Activated naive CD8-positive, alpha-beta T cell treated with anti-CD3 and anti-CD28 coated beads, Interleukin-2, amount 50 U/mL, for 24 hours (primary cell): ENCODE measurements at places on chromosomes 12 and 14.

- no peak for DNase-seq
Observed at GRCh38 chr12:112170971-112171596, 45.7 kb downstream of the TRAFD1 start.

DNA sequence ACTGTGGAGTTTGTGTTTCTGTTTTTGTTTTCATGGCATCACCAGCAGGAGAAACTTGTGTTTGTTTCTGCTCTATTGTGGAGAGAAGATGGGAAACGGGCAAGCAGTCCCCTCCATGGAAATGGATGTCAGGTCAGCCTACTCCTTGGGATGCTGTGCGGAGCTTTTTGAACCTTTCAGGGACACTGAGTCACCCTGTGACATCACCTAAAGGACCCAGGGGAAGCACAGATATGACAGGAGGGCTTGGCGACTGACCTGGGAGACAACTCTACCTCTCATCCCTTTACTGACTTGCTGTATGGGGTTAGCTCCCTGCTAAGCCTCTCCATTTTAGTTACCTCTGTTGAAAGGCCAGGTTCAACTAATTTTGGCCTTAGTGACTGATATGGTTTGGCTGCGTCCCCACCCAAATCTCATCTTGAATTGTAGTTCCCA lies 706.9 kb upstream of the TMEM132C start:
- no peak for DNase-seq

DNA sequence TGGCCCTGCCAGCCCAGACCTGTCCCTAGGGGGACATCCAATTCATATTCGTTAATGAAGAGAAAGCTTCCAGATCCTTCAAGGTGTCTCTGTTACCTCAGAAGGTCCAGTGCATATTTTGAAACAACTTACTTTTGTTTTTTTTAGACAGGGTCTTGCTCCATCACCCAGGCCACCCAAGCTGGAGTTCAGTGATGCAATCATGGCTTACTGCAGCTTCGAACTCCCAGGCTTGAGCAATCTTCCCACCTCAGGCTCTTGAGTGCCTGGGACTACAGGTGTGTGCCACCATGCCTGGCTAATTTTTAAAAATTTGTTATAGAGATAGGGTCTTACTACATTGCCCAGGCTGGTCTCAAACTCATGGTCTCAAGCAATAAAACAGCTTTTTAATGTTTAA lies 48.4 kb downstream of the B4GALNT3 start:
- no peak for DNase-seq

DNA sequence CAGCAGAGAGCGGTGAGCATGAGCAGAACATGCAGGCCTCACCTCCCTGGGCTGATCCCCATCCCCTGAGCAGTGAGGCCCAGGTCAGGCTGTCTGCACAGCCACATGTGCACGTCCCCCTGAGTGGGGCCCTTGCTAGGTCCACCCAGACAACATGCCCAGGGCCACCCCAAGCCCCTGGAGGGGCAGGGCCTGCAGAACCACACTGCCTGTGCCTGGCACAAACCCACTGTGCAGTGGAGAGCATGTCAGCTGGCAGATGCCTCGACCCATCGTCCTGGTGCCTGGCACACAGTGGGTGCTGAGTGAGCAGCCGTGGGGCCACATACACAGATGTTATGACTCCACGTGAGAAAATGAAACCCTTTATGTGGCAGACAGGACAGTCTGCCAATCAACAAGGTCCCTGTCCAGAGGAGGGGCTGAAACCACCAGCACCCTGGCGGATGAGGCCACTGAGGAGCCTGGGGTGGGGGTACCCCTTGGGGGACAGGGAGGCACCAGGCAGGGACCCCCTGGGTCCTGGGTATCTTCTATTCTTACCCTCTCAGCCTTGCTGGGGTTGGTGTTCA lies 8.3 kb downstream of the ANHX start:
- DNase-seq = no peak

- DNase-seq = no peak
Observed at GRCh38 chr14:104250175-104250574, 111.8 kb downstream of the KIF26A start.

DNA sequence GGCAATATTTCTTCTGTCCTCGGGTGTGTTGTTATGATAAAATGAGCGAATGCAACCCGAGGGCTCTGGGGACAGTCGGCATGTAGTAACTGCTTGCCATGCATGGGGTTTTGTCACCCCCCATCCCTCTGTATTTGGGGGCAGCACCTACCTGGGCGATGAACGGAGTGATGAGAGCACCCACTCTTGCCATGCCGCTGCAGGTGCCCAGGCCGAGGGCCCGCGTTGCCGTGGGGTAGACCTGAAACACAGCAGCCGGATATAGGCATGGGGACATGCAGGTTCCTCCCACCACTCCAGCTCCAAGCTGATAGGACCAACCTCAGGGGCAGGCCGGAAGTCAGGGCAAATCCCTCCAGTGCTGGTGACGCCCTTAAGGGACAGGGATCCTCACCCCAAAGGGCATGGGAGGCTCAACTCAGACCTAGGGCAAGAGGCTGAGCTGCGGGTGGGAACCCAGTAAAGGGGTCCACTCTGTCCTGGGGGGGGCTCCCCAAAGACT lies 35.8 kb downstream of the DAO start:
- DNase-seq = no peak

GRCh38 chr12:34526946-34527345 lies 504.6 kb downstream of the ALG10 start:
- no peak for DNase-seq

- no peak for DNase-seq
Observed at GRCh38 chr12:132356691-132357622, 27.6 kb upstream of the GALNT9 start.

DNA sequence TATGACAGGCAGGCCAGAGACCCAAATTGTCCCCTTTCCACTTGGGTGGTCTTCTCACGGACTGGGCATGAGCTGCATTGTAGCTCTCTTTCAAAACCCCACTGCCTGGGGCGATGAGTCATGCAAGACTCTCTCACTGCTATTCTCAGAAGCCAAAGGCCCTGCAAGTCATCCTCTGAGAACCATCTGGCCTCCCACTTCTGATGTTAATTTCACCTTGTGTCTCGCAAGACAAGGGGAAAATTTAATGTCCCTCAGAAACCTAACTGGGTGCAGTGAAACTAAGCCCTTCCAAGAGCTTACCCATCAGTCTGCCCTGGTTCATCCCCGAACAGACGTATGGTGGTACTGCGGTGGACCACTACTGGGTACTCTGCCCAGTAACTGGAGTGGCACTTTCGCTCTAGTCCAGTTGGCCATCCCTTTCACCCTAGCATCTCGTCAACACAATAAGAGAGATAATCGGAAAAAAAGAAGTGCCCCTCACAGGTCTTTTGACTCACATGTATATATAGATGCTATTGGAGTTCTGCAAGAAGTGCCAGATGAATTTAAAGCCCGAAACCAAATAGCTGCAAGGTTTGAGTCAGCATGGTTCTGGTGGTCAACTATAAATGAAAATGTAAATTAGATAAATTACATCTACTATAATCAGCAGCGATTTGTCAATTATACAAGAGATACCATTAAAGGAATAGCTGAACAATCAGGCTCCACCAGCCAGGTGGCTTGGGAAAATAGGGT lies 31.3 kb upstream of the LALBA start:
- DNase-seq = no peak

DNA sequence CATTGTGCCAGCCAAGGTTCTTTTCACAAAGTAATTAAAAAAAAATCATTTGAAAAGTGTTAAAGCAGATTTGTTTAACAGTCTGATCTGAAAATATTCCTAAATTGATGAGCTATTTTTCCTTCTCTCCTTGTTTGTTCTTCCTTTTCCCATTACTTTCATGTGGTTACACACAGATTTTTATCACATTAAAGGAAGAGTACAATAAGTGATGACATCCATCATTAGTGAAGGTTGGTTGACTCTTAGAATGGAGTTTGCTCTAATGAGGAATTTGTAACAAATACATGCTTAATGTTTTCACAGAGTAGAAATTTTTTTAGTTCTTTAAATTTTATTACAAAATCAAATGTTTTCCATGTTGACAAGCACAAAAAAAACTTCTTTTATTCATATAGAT lies 18.9 kb upstream of the TOMM20L start:
- no peak for DNase-seq

DNA sequence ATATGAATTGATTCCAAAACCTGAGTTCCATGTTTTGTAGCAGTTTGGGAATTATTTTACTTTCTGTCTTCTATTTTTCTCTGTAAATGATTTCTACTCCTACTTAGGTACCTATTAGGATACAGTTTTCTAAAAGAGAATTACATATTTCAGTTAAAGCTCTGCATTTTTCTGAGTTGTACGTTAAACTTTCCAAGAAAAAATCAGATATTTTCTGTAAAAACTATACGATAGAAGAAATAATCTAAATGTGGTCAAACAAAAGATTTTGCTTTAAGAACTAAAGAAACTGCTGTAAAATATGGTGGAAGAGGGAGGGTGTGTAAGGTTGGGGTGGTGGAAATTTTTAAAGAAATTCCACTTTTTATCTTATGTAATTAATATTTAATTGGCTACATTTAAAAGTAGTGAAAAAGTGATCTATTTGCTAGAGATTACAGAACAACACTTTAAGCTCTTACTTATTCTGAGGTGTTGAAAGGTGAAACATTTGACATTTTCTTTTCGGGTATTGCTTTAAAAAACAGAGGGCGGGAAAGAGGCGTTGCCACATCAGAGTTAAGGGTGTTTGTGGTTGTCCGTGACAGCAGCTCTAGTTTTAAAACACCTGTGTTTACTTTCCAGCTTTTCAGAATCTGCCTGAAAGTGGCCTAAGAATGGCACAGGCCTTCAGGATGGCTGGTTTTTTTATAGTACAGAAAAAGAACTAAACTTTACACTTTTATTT lies 187.3 kb downstream of the MIPOL1 start:
- DNase-seq = no peak

DNA sequence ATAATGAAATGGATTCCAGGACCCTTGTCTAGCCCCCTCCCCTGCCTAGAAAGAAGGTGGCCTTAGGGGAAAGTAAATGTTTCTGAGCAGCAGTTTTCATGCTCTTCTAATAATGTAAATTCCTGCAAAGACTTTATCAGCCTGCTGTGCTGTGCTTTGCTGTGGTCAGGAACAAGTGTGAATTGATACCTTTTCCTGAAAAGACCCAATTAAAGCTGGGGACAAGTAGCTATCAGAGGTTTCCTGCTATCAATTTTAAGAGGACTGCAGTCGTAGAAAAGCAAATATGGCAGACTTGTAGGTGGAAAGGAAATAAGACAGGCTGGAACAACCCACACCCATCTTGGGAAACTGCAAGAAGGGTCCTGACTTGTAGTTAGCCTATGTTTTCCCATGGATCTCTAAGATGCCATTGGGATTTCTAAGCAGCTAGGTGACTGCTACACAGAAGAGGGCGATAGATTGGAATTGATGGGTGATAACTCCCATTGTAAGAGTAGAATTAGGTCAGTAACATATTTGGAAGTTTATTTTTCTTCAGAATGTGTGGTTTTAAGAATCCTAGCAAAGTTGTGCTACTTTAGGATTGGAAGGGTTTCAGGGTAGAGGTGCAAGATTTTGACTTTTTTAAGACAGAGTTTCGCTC lies 3.1 kb downstream of the DYNLL1 start:
- no peak for DNase-seq

GRCh38 chr14:65864549-65864948 lies 452.0 kb downstream of the FUT8 start:
- DNase-seq = no peak

DNA sequence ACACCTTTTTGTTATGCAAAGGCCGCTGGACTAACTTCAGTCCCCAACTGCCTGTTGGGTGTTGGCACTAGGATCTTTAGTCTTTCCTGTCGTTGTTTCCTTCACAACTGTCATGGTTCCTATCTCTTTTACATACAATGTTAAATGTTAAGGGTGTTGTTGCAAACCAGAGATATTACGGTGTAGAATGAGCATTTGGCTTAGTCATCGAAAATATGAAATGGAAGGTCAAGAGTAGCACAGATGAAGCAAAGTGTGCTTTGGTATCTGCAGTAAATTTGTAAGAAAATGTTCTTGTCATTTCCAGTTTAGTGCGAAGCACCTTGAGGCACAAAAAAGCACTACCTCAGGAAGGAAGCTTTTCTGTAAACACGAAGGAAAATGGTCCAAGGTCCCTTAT lies 751.3 kb upstream of the LRFN5 start:
- no peak for DNase-seq

DNA sequence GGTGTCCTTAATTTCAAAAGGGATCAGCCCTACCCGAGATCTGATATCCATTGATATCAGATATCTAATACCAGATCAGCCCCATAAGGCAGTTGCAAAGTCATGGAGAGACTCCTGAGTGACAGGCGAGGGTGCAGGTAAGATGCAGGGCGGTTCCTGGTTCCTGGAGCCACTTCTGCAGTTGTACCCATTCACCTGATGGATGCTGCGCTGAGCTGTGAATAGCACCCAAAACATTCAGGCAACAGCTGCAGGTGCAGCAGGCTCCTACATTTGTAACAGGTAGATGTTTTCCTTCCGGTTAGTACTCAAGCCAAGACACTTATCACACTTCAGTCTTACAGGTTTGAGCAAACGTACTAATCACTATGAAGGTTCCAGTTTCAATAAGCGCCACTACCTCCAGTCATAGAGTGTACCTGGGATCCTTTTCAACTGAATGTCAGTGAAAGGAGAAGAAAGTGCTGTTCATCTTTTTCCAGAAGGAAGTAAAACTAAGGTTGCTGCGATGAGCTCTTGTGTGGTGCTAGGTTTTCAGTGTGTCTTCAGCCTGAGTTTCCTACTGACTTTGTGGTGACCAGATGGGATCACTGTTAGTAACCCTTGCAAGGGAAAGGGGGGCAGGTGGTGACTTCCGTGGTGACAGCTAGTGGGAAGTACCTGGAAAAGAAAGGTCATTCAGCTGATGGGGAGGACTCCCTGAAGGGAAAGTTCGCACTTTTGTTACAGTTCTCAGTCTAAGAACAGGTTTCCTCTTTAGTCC lies 1.9 kb downstream of the ATP6V0A2 start:
- peak; percentile 59 for DNase-seq

- no peak for DNase-seq
Observed at GRCh38 chr14:100070310-100070709, 5.1 kb downstream of the EVL start.

DNA sequence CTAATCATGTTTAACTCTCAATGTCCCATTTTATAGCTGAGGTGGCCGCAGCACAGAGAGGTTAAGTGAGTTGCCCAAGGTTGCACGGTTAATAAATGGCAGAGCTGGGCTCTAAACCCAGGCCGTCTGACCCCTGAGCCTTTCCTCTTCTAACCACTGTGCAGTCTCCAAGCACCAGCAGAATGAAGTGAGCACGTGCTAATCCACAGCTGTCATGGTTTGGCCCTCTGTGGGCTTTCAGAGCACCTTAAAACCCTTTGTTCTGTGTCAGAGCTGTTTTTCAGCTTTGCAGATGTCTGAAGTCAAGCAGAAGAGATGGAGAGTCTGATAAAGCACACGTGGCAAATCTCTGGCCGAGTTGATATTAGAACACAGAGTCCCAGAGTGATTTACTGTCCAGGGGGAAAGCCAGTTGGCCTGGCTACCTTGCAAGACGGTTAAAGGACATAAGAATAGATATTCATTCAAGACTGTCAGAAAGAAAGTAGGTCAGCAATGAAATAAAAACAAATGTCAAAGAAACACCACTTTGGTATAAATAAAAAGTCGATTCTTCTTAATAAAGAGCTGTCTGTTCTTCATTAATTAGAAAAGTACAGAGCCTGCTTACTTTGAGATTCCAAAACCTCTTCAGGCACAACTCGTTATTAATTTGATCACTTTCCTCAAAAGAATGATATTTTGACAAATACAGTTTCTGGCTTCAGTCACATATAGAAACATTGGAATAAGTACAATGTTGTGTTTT lies 107.3 kb downstream of the CRADD start:
- peak; percentile 23 for DNase-seq
